Activated CD4-positive, alpha-beta T cell treated with anti-CD3 and anti-CD28 coated beads, Interleukin-2, amount 50 U/mL, for 1 hour (primary cell): ENCODE measurements at places on chromosomes 11 and 22.

DNA sequence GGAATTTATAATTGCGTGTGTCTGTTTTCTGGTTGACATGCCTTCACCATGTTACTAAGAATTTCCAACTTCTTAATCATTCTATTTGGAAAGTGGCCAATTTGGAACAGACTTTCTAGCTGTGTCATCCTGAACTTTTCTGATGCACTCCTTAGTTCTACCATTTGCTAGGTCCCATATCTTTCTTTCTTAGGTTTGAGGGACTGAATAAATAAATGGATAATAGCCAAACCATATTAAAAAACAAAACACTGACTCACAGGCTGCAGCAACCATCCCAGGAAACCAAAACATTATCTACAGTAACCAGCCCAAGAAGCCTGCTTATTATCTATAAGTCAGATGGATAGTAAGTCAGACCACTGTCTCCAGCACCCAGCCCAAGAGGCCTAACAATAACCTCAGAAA, 57.5 kb upstream of the PLET1 start:
- no peak for DNase-seq

GRCh38 chr11:76269247-76269646, 62.9 kb upstream of the WNT11 start:
- DNase-seq = no peak

GRCh38 chr11:116427903-116428637, 344.7 kb downstream of the BUD13 start:
- DNase-seq = no peak

DNA sequence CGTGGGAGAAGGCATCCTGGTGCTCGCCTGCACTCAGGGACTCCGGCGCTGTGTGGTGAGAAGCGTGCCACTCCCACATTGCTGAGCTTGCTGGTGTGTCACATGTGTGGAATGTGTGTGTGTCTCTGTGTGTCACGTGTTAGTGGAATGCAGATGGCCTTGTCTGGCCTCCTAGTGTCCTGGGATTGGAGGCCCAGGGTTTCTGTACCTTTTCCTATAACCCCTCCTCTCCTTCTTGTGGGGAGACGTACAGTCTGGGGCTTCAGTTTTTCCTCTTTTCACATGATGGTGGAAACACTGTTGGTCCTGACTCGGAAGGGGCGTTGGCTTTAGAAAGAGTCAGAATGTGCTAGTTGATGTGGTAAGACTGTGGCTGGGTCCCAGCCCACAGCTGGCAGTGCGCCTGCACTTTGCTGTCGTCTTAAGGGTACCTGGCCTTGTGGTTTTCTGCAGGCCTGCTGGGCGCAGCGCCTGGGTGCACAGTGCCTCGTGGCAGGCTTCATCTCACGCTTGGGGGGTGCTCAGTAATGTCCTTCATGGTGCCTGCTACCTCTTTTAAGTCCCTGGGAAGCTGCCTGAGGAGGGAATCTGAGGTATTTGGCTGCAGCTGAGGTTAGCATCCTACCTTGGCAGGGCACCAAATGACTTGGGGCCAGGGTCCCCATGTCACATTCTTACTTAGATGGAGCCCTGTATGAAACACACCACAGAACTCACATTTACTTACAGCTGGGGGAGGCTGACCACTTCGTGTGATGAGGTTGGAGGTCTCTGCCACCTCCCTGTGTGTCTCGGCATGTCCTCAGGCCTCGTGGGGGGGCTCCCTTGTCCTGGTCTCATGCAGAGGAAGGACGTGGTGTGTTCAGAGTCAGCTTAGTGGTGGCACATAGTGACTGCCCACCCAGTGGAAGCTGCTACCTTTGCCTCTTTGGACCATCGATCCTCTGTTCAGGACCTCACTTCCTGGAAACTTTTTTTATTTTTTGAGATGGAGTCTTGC, 61.9 kb downstream of the MED15 start:
- DNase-seq = peak; percentile 84

GRCh38 chr22:20983081-20983771, 1.1 kb downstream of the LZTR1 start:
- DNase-seq = no peak

GRCh38 chr22:48500471-48501230, 1327.0 kb downstream of the BRD1 start:
- DNase-seq = no peak
